ENCODE measurements at places on chromosomes 7 and 10. TPM values are rescaled to one million over a fixed set of nuclear protein-coding genes. Genes with fewer than 3 reads are reported as not detected.

- peak; percentile 1 for DNase-seq
Observed at GRCh38 chr7:122887198-122887597, 938 bp upstream of the CADPS2 start.

DNA sequence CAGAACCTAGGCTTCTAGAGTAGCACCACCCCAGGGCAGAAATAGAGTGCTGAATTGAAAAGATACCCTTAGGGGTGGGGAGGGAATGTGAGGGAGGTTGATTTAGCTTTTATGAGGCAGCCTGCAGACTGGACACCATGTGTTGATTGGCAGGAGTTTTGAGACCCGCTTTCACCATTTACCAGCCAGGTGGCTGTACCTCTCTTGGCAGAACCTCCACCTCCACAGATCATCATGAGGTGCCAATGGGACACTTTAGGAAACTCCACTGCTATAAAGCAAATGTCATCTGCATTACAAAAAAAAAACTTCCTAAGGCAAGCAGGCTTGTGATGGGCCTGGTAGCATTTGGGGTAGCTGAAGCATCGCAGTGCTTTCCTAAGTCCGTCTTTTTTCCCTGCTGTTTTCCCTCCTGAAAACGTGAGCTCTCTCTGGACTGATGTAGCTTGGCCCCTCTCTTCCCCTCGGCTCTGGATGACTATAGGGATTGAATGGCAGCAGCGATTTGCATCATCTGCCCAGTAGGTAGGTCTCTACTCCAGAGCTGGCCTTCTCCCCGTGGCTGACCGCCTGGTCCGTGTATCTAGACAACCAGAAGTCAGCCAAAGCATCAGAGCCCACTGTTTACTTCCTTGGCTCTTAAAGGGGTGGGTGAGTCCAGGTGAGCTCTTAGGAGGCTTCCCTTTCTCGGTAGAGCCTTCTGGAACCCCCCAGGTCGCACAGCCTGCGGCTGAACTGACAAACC is 1.3 kb downstream of the PCBD1 start:
- no peak for DNase-seq

DNA sequence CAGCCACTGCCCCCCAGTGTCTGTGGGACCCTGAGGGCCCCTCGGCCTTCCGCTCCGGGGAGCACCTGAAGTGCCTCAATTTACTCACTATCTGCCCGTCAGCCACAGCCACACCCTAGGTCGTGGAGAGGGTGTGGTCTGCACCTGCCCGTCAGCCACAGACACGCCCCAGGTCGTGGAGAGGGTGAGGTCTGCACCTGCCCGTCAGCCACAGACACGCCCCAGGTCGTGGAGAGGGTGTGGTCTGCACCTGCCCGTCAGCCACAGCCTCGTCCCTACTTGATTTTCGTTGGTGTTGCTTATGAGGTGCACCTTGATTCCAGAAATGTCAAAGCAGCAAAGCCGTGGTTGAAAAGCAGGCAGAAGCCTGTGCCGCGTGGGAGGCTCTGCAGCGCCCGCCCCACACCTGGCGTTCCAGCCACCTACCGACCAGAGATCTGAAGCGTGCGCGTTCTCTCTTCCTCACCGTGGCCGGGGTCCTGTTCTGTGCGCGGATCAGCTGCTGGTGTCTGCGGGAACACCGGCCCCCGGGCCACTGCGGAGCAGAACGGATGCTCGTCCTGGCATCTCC is 101.6 kb downstream of the DYNC2I1 start:
- peak; percentile 79 for DNase-seq

Gene SNX10
- 36.1 TPM for total RNA-seq

Gene RARRES2
- total RNA-seq: 54.2 TPM

DNA sequence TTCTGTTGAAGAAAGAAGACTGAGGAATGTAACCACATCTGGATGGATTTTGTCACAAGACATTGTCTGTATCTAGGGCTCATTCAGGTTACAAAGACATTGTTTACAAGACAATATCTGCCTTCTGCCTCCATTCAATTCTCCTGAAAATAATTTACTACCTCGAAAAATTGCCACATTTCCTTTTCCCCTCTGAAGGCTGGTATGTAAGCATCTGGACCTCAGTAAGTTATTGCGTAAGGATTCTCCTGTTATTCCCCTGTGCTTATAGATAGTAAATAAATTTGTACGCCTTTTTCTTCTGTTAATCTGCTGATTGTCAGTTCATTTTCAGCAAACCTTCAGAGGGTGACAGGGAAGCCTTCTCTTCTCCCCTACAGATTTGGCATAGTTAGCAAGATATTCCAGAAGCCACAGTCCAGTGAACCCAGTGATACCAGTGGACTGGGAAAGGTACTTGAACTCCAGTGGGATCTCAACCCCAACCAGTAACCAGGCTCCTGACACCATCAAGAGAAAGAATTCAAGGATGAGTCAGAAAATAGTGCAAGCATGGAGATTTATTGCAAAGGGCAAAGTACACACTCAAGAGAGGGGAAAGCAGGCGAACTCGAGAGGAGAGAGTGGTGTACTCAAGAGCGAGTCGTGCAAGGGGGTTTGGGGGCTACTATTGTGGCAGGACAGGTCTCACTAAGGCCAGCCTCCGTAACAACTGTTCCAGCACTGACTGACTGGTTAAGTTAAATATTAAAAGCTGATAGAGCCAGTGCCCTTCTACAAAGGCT is 706.9 kb upstream of the GHITM start:
- DNase-seq: no peak

DNA sequence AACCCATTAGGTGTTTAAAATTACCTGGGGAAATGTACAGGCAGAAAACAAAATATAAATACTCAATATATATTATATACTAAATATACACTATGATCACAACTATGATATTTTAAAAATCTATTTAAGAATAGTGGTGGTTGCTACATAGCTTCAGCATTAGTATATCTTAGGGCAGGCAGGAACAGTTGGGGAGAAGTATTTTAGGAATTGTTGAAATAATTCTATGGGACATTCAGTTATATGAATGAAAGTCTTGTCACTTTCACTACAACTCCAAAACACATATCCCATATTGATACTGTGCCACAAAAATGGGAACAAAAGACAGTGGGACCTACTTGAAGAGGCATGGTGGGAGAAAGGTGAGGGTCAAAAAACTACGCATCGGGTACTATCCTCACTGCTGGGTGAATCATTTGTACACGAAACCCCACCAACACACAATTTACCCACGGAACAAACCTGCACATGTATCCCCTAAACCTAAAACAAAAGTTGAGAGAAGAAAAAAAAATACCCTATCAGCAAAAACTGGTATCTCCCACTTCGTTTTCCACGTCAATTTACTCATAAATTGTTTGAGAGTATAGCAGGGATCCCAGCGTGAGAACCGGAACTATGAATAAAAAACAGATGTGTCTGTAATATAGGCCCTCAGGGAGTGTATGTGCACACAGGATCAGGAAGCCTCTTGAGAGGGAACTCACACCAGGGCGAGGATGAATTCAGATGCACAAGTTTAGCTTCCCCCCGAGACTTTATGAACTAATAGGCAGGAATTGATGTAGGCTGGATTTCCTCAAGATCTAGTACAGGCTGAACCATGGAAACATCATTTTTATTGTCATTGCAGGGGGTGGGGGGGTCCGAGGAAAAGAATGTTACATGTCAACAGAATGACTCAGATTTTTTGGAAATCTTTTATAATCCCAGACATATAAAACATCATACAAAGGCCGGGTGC is 16.2 kb downstream of the SLC16A12 start:
- no peak for DNase-seq

Data from upper lobe of left lung (tissue), 6 donors.